A549 treated with DMSO at 1 μM for 4 hours (cell line): ENCODE measurements at places on chromosomes 1 and 21. TPM values are rescaled to one million over a fixed set of nuclear protein-coding genes. Genes with fewer than 3 reads are reported as not detected.

SLAMF7 gene
- 1.6 to 4.0 TPM (median 2.6 TPM) in 5 replicates for total RNA-seq

MYOC gene
- not detected in 5 replicates for total RNA-seq

RXRG gene
- not detected in 5 replicates for total RNA-seq

VSIG8 gene
- 0.06 to 0.07 TPM in 2 of 5 replicates, not detected in the others for total RNA-seq

NBPF4 gene
- total RNA-seq: 0.14 to 0.25 TPM (median 0.25 TPM) in 5 replicates

OR2T11 gene
- not detected in 5 replicates for total RNA-seq

FCAMR gene
- 0.08 TPM in 1 of 5 replicates, not detected in the others for total RNA-seq

PRKAA2 gene
- total RNA-seq: 2.5 to 3.8 TPM (median 3.0 TPM) in 5 replicates

FCN3 gene
- not detected in 5 replicates for total RNA-seq

FYB2 gene
- total RNA-seq: not detected in 5 replicates

SLAMF1 gene
- not detected in 5 replicates for total RNA-seq

TRIM63 gene
- not detected in 5 replicates for total RNA-seq

ADAMTSL4 gene
- total RNA-seq: 2.0 to 3.5 TPM (median 2.9 TPM) in 5 replicates

IGSF3 gene
- 19.0 to 26.5 TPM (median 23.3 TPM) in 5 replicates for total RNA-seq

DPT gene
- not detected in 5 replicates for total RNA-seq

S100A7 gene
- total RNA-seq: not detected in 5 replicates

TTC34 gene
- total RNA-seq: 0.03 to 0.06 TPM (median 0.05 TPM) in 5 replicates

PM20D1 gene
- not detected in 5 replicates for total RNA-seq

PIK3CD gene
- total RNA-seq: 8.8 to 11.9 TPM (median 11.5 TPM) in 5 replicates

AMY1B gene
- total RNA-seq: not detected in 5 replicates

ZNF362 gene
- 8.4 to 12.2 TPM (median 10.4 TPM) in 5 replicates for total RNA-seq

CFAP74 gene
- total RNA-seq: 0.02 TPM in 1 of 5 replicates, not detected in the others

RAB42 gene
- 1.5 to 2.4 TPM (median 2.1 TPM) in 5 replicates for total RNA-seq

EPHA2 gene
- total RNA-seq: 122 to 148 TPM (median 131 TPM) in 5 replicates

FAM43B gene
- total RNA-seq: 4.1 to 6.3 TPM (median 5.3 TPM) in 5 replicates

UBASH3A gene
- 0.16 to 0.34 TPM (median 0.24 TPM) in 4 of 5 replicates, not detected in the other for total RNA-seq

CATSPER4 gene
- total RNA-seq: not detected in 5 replicates

TRPM2 gene
- 5.9 to 12.8 TPM (median 9.0 TPM) in 5 replicates for total RNA-seq

IL10RB gene
- 15.4 to 23.3 TPM (median 19.2 TPM) in 5 replicates for total RNA-seq
